ENCODE measurements at places on chromosomes 1 and 21.

DNA sequence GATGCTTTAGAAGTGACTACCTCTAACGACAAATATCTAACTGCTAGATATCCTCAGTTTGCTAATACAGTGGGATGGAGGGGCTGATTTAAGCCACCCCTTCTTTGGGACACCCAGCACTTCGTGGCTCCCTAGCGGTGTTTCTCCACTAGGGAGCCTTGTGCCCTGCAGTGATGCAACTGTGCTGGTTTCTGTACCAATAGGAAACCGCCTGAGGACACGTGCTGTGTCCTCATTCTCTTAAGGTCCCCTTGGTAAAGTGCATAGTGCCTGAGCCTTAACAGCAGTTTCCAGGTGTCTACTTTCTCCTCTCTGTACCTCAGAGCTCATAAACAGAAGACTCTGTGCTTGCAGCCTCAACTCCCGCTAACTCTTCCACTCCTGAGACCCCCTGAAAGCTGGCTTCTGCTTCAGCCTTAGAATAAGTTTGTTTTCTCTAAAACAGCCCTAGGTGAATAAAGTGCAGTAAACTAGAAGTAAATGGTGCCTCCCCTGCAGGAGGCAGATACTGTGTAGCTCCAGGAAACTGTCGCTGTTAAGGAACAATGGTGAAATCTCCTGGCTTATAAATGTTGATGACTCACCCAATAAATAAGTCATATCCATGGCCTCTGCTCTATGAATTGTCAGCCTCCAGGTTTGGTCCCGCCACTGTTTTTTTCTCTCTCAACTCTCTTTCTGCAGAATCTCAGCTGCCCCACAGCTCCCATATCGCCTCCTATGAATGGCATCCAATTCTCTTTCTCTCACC lies 130.4 kb downstream of the AK5 start:
- no peak for DNase-seq

DNA sequence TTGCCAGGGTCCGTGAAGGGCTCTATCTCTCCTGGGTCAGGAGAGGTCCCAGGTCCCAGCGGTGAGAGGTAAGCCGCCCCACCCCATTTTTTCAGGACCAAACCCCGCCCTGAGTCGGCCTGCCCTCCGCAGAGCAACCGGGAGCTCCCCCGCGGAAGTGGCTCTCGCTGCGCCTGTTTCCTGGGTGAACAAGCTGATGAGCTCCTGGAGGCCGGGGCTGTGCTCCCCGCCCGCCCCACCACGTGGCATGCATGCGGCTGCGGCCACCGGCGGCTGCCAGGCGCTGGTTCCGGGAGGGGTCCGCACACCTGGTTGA lies 32.0 kb downstream of the ZBTB17 start:
- no peak for DNase-seq

DNA sequence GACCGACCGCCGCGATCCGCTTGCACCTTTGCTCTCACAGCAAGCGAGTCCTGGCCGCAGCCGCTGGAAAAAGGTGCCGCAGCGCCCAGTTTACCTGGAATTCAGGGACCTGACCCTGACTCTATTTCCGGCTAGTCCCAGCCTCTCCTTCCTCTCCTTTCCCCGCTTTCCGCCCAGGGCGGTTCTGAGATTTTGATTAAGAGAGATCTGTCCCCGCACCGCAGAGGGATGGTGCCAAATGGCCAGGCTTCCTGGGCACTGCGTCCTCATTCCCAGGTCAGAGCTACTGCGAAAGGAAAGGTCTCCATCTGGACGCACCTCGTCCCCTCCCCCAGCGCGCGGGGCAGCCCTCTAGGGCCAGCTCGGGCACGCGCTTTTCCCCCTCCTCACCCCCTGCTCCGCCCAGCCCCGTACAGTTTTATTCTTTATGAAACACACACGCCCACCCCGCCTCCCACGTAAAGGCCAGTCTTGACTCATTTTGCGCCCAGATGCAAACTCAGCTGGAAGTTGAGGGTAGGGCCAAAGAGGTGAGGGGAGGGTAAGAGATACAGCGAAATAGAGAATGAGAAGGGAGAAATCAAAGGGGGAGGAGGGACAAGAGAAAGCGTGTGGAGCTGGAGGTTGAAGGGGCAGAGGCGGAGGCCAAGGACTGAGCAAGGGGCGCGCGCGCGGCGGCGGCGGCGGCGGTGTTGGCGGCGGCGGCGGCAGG lies 411.8 kb upstream of the ESRRG start:
- no peak for DNase-seq

DNA sequence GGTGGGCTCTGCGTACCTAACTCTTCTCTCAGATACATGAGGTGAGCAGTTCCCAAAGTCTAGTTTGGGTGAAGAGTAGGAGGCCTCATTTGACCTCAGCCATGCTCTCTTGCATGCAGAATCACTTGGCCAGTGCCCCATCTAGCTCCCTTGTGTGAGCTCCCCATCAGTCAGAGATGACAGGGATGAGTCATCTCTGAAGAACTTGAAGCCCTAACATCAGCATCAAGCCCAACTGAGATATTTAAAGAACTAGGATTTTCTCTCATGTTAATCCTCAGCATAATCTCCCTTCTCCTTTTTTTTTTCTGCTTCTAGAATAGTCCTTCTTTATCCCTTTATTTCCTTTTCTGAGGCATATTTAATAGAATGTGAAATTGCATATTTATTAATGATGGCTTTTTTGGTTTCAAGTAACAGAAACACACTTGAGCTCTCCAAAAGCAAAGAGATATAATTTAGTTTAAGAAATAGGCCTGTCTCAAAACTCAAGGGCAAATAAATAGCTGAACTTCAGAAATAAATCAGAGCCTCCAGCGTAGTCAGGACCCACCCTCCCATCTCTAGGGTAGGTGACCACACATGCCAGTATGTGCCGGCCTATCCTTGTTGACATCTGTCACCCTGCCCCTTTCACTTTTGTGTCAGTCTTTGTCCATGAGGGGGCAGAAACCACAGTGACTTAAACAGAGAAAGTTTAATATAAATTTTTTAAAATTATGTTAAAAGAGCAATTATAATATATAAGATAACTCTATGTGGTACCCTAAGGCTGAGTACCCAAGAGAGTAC lies 112.3 kb downstream of the TSEN15 start:
- DNase-seq: no peak

GRCh38 chr1:181033128-181033798 lies 520 bp upstream of the MR1 start:
- DNase-seq: no peak

DNA sequence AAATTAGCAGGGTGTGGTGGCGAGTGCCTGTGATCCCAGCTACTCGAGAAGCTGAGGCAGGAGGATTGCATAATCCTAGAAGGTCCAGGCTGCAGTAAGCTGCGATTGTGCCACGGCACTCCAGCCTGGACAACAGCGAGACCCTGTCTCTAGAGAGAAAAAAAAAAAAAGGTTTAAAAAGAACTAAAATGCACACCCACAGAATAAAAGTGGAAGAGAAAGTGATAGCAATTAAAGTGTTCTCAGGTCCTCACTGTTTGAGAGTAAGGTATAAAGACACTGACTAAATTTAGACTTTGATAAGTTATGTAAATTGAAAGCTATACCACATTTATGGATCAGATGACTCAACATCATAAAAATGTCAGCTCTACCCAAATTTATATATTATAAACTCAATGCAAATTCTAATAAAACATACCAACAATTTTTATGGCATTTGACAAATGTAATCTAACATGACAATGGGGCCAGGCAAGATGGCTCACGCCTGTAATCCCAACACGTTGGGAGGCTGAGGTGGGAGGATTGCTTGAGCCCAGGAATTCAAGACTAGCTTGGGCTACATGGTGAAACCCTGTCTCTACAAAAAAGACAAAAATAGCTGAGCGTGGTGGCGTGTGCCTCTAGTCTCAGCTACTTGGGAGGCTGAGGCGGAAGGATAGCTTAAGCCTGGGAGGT lies 11.8 kb downstream of the ZBTB17 start:
- no peak for DNase-seq

DNA sequence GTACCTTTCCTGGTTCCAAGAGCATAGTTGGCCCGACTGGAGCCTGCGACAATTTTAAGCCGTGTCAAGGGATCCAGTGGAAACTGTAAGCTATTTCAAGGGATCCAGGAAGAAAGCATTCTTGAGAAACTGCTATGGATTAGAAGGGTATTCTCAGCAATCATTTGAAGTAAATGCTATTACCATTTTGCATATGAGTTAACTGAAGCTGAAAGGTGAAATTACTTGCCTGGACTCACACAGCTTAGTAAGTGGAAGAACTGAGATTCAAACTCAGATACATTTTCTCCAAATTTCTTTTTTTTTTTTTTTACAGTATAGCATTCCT lies 589 bp downstream of the ZNF684 start:
- DNase-seq: no peak

- no peak for DNase-seq
These were observed 58.8 kb downstream of the AXDND1 start for GRCh38 chr1:179424610-179425009.

DNA sequence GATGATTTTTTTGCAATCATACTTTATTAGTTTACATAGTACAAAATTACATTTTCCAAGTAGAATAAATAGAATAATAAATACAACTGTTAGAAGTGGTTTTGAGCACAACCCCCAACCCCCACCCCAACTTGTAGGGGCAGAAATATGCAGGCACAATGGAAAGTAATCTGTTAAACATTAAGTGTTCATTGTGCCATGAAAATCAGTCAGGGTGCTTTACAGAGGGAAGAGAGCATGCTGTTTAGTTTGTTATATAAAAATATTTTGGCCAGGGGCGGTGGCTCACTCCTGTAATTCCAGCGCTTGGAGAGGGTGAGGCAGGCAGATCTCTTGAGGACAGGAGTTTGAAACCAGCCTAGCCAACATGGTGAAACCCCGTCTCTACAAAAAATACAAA lies 2.6 kb downstream of the OR10T2 start:
- no peak for DNase-seq
